ENCODE measurements at places on chromosomes 11 and 22.

GRCh38 chr11:60121264-60121663, 32.8 kb downstream of the MS4A2 start:
- no peak for DNase-seq

GRCh38 chr22:23537416-23537815, 42.7 kb downstream of the IGLL1 start:
- no peak for DNase-seq

GRCh38 chr11:83540728-83541127, 254.6 kb upstream of the CCDC90B start:
- DNase-seq, result no peak

GRCh38 chr22:40040927-40041326, 46.2 kb downstream of the FAM83F start:
- DNase-seq, result no peak

GRCh38 chr11:118917481-118918127, 8.1 kb downstream of the BCL9L start:
- DNase-seq, result no peak

- DNase-seq, result no peak
Observed at GRCh38 chr11:128840783-128841182, 26.3 kb downstream of the KCNJ1 start.

DNA sequence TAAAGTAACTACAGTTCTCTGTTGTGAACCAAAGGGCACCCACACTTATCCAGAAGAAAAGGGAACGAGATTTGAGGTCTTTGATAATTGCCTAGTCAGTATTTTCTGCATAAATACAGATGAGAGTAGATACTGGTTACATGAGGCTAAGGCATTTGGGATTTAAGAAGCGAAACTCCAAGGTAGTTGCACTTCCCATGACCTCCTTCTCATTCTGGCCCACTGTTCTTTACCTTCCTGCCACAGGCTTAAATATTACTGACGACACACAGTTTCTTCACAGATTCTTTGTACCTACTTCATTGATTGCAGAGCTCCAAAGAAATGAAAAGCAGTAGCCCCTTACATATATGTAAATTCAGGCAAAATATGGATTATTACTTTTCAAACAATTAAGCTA, 915.3 kb downstream of the LRRC4C start:
- no peak for DNase-seq

GRCh38 chr22:46393873-46394272, 58.4 kb downstream of the TRMU start:
- no peak for DNase-seq

DNA sequence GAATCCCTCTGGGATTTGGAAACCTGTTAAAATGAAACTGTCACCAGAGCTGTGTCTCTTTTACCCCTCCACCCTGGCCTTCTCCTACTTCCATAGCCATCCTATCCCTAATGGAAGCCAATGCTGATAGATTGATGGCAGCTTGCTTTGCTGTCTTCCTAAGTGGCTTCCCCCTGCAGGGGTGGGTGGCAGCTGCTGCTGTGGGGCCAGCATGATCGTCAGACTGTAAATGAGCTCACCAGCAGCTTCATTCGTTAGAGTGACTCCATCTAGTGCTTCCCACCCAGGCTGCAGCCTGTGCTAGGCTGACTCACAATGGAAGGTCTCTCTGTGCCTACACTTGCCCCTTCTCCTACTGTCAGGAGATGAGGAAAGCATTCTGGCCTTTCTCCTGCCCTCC, 311.0 kb downstream of the BUD13 start:
- DNase-seq, result no peak

GRCh38 chr22:36123673-36124630, 36.6 kb downstream of the APOL3 start:
- DNase-seq, result peak; percentile 88

DNA sequence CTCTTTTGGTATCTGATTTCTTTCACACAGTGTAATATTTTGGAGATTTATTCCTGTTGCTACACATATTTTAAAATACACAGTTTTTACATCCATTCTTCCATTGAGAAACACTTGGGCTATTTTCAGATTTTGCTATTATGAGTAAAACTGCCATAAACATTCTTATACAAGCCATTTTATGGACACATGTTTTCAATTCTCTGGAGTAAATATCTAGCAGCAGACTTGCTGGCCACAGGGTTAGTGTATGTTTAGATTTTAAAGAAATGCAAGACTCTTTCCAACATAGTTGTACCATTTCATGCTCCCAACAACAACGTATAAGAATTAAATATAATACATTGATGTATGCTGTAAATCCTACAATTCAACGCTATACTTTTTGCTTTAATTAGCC, 360.8 kb upstream of the PITPNB start:
- no peak for DNase-seq

- no peak for DNase-seq
Observed at GRCh38 chr11:119341222-119342022, 739 bp upstream of the C1QTNF5 start.

GRCh38 chr11:65482306-65482850, 16.5 kb upstream of the MALAT1 start:
- DNase-seq, result no peak

GRCh38 chr11:117423046-117423575, 95.5 kb downstream of the CEP164 start:
- DNase-seq, result no peak

- DNase-seq, result no peak
Observed at GRCh38 chr22:27796829-27797519, 4.6 kb downstream of the MN1 start.

DNA sequence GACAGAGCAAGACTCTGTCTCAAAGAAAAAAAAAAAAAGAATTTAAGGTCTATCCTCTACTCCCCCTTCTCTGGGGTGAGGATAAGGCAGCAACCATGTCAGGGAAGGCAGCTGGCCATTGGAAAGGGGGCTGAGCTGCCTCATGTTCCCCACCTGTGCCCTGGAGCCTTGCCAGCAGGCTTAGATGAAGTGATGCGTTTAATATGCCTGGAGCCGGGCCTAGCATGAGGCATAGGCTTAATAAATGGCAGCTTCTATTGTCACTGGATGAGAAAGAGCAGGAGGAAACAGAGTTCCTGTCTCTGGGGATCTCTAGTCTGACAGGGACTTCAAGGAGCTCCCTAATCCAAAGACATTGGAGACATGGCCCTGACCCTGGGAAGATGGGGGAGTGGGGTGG, 3.2 kb upstream of the KCNE3 start:
- no peak for DNase-seq

DNA sequence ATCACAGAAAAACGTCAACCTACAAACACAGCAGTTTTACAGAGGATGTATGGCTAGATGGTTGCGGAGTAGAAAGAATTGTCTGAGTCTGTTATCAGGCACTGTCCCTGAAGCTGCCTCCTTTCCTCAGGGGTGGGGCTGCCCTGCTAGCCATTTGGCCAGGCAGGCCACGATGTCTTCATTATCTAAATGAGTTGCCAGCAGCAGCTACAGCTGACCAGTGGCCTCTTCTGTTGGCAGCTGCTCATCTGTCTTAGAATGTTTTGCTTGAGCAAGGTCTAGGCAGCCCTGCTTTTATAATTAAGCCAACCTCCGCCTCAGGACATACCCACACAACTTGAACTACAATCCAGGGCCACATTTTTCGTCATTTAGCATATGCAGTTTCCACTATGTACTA, 17.5 kb downstream of the SLC6A5 start:
- no peak for DNase-seq

All from stimulated activated CD4-positive, alpha-beta T cell treated with anti-CD3 and anti-CD28 coated beads, Interleukin-15, amount 100 ng/mL, for 1 hour (primary cell).